ENCODE measurements at places on chromosomes 16 and 17. TPM values are rescaled to one million over a fixed set of nuclear protein-coding genes. Genes with fewer than 3 reads are reported as not detected.

GRCh38 chr17:33602981-33603380 is 309.9 kb upstream of the ASIC2 start:
- no peak for DNase-seq

DNA sequence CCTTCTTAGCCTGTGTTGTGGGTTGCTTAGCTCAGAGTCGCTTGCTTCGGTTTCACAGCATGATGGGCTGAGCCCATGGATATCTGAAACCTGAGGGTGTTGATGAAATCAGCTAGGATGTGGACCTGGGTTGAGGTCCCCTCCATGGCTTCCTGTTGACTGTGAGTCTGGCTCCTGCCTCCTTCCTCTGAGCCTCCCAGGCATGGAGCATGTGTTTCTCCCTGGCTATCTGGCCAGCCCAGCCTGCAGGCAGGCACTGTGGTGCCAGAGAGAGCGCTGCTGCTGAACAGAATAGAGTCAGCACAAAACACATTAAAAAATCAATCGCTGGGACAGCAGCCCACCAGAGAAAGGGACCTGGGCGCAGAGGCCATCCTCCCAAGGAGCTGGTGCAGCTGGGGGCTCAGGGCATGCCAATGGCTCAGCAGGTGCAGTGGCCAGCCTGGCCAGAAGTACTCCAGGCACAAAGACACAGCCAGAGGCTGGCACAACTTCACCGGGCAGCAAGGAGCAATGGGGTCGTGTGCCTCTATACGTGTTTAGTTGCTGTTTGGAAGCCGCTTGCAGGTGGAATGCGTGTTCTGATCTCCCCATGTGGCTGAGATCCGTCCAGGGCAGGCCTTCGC is 28.3 kb upstream of the GPRC5C start:
- no peak for DNase-seq

- DNase-seq, result peak; percentile 95
These were observed 4.3 kb downstream of the VAMP2 start for GRCh38 chr17:8158267-8159031.

Gene CLN3
- 17.2 TPM for total RNA-seq

Gene SLFN12L
- 0.52 TPM for total RNA-seq

Gene CSH1
- total RNA-seq, result not detected

DNA sequence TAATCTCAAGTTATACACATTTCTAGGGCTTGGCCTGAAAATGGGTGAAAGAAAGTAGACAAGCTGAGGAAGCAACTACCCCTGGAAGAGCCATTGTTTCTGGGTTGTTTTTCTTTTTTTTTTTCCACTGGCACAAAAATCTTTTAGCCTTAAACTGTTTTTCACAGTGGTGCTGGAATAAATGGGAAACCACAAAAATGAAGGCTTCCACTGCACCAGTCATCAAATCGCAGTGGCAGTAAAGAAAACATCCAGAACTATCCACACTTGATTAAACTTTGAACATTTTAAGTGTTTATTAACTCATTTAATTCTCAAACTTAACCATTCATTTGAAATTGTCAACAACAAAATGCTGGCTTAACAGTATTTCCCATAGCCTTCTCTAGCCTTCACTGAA is 14.3 kb downstream of the CMTM4 start:
- no peak for DNase-seq

GRCh38 chr17:40936976-40937375 is 470 bp downstream of the KRT23 start:
- DNase-seq, result no peak

DNA sequence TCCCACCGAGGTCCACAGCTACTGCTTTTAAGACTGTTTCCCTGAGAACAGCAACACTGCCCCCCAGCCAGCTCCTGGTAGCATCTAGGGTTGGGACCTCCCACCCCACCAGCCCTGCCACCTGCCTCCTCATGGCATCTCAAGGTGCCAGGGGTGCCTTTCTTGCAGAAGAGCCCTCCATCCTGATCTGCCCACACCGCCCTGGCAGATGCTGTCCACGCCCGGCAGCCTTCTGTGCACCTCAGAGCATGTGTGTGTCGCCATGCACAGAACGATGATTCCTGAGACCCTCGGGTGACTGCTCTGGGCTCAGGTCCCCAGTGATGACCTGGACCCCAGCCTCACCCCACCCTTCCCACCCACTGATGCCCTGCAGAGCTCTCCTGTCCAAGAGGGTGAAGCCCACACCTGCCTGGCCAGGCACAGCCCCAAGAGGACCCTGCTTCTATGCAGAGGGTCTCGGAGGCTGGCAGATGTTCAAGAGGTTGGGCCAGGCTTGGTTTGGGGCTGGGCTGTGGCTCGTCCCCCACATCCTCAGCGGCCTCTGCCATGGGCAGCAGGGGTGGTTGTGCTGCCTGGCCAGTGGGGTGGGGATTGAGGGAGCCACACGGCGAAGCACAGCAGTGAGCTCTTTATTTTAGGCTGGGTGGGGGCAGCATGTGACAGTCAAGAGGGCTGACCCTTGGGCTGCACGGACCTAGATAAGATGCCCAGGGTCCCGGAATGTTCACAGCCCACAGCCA is 5.2 kb upstream of the SPATA2L start:
- no peak for DNase-seq

Gene SLC16A11
- total RNA-seq, result 0.61 TPM

GRCh38 chr17:7897090-7897489 is 8.5 kb downstream of the CHD3 start:
- DNase-seq, result no peak

DNA sequence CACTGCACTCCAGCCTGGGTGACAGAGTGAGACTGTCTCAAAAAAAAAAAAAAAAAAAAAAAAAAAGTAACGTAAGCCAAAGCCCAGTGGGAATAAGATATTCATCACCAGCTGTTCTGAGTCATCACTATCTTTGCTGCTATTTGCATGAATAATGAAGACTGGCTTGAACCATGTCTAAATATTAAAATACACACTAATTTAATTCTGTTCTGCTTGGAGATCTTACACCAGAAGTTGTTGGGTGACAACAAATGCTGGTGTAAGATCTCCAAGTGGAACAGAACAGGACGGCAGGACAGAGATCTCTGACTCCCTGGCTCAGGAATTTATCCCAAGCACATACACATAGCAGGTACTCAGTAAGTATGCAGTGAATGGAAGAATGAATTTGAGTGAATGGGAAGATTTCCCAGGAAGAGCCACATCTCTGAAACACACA is 19.6 kb downstream of the DNAH17 start:
- no peak for DNase-seq

- no peak for DNase-seq
These were observed 11.9 kb downstream of the RAB40B start for GRCh38 chr17:82686366-82687324.

DNA sequence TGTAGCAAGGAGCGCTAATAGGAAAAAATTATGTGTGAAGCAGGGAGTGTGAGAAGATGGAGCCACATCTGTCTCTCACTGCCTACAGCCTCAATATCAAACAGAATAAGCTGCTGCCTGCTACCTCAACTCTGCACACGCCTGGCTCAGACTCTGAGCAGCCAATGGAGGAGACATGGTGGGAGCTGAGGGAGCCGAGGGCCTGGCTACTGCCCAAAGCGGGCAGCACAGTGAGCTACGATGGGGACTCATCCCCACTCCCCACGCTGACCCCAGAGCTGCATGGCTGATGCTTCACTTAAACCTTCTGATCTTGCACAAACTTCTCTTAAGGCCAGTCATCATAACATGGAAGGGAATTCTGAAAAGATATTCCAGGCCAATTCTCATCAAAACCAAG is 11.1 kb upstream of the FLYWCH2 start:
- DNase-seq, result no peak

Gene PARN
- total RNA-seq, result 13.6 TPM

Data from pancreas (tissue), 10 donors.